ENCODE measurements at places on chromosomes 7 and 10.

DNA sequence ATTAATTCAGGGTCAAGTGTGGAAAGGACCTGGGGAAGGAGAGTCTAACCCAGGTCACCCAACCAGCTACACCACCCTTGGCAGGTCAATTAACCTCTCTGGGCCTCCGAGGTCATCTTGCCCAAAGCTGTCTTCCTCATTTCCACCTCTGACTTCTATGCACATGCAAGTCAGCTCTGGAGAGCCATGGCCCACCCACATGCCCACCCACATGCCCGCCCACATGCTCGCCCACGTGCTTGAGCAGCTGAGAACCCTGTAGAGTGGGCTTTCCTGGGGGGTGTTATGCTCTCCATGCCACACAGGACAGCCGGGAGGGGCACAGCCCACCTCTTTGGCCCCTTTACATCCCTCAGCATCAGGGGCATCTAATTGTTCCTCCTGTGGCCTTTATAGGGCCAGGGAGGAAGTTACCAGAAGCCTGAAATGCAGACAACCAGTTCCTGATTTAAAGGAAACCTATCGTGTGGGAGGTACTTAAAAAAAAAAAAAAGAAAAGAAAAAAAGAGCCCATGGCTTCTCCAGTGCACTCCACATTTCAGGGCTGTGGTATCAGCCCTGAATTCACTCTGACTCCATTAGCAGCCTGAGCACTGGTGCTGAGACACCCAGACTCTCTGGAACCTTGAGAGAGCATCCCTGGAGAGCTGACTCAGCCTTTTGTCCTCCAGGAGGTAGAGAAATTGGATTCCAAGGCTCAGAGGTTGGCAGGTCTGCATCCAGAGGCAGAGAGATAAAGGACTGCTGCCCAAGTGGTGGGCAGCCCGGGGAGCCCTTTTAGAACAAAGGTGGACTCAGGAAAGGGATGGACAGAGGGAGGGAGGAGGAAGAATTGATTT is 176.2 kb upstream of the ZMIZ1 start:
- no peak for DNase-seq

DNA sequence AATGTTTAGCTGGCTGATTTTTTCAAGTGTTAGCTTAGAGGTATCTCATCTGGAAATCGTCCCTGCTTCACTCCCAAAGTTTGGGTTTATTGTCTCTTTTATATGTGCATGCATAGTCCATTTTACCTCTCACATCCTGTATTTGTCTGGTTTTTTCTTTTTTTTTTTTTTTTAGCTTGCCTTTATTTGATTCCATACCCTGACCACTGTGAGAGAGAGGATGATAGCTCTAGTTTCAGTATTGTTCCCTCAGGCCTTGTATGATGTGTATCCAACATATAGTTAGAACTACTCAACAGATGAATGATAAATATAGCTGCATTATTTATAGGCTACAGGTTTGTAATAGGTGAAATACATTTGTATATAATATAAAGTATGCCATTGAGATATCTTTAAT is 29.9 kb downstream of the PCGF5 start:
- no peak for DNase-seq

DNA sequence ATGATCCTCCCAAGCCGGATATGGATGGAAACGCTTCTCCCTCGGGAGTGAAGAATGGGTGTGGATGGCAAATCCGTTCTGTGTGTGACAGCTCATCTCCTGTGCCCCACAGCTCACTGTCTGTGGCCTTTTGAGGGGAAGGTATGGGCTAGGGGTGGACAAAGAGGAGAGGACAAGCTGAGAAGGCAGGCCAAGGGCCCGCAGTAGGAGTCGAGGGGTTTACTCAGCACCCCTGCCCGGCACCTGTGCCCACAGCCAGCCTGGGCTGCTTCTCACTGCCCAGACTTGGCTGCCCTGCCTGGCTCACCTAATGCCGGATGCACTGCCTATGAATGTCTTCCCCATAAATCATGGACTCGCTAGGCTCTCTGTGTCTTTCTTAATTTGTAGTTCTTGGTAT is 503.8 kb downstream of the TCERG1L start:
- no peak for DNase-seq

DNA sequence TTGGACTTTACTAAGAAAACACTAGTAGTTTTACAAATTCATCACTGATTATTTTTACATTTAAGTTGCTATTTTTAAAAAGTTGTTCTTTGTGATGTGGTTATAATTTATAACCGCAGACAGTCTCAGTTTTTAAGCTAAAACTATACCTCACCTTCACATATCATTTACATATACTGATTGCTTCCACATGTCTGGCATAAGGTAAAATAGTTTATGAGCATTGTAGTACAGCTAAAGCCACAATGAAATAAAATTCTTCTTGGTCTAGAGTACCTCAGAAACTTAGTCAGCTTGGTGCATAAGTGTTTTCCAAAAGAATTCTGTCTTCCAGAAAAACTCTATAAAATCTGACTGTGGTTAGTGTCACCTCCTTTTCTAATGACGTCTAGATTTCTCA is 13.0 kb downstream of the SEMA3A start:
- no peak for DNase-seq

DNA sequence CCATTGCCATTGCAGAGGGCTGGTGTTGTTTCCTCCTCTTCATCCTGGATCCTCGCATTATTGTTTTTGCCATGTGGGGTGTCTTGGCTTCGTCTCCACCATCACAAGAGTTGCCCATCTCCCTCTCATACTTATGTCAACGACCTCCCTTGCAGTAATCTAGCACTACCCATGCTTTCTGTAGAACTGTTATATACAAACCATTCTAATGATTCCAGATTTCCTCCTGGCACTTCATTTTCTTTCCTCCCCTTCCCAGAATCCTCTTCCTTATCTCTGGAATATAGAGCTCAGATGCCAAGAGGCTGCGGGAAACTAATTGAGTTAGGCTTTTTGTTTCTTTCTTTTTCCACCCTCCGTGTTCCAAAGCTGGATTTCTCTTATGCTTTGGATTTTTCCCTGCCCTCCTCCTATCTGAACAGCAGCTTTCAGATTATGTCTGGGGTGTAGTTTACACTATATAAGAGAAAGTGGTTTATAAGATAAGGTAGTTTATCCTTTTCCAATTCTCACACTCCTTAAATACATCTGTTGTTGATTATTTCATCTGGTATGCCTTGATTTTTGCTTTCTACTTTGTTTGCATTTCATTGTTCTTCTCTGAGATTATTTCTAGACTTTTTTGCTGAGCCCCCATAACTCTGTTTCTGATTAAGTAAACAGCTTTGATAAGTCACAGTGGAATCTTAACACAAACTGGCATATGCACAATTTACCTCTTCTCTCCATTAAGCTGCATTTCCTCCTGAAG is 264.1 kb downstream of the BICC1 start:
- DNase-seq, result no peak

Data from C1 segment of cervical spinal cord (tissue), 14 donors.